Amygdala (tissue), 56 donors: ENCODE measurements at places on chromosomes 4 and X.

GRCh38 chrX:22486296-22486695 lies 213.6 kb downstream of the CBLL2 start:
- no peak for DNase-seq

- DNase-seq = no peak
Measured at GRCh38 chr4:73583666-73584065, 36.6 kb downstream of the RASSF6 start.

DNA sequence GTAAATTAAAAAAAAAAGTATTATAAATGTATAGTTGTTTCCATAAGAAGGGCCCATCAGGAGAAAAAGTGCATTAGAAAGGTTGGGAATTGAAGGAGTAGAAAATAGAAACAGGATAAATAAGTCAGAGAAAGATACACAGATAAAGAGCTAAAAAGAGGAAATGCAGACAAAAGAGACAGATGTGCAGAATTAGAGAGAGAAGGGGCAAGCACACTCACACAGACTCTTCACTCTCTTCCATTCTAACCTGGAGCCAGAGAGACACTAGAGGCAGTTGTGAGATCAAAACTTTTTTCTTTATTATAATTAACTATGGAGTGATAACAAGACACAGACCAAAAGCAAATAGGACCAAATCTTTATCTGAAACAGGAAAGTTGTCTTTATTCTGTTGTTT lies 134.1 kb downstream of the CEP135 start:
- DNase-seq = no peak

- no peak for DNase-seq
Measured at GRCh38 chr4:105147016-105147552, 408 bp downstream of the TET2 start.

DNA sequence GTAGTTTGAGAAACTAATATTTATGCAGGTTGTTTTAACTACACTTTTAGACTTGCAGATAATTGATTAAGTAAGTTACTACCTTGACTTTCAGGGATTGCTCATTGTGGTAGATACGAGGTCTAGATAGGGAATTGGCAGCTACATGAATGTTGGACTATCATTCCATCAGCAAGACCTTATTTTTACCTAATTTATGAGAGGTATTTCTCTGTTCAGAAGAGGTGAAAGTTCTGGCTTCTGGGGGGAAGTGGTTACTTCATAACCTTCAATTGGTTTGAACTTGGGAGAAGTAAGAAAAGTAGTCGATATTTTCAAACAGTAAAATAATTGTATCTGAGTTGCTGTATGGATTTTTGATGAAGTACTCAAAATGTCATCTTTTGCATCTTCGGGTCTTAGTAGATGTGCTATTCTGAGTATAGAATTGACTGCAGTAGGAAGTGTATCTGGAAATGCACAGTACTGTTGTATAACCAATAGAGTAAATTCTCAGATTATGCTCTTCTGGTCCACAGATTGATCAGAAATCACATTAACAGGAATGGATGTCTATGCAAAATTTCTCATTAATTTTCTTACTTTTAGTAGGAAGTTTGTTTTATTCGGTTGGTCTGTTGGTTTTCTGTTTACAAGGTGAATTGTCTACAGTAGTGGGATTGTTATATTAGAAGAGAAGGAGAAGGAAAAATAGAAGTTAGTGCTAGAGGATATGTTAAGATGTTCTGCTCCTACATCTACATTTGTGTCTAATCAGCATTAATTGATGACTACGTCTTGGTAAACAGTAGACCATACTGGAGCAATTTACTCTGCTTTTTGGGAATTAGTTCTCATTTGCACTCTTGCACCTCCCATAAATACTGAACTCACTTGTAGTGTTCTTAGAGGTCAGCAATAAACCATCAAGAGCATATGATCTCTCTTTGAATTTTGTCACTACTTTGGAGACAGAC lies 3.0 kb downstream of the NFKB1 start:
- no peak for DNase-seq

DNA sequence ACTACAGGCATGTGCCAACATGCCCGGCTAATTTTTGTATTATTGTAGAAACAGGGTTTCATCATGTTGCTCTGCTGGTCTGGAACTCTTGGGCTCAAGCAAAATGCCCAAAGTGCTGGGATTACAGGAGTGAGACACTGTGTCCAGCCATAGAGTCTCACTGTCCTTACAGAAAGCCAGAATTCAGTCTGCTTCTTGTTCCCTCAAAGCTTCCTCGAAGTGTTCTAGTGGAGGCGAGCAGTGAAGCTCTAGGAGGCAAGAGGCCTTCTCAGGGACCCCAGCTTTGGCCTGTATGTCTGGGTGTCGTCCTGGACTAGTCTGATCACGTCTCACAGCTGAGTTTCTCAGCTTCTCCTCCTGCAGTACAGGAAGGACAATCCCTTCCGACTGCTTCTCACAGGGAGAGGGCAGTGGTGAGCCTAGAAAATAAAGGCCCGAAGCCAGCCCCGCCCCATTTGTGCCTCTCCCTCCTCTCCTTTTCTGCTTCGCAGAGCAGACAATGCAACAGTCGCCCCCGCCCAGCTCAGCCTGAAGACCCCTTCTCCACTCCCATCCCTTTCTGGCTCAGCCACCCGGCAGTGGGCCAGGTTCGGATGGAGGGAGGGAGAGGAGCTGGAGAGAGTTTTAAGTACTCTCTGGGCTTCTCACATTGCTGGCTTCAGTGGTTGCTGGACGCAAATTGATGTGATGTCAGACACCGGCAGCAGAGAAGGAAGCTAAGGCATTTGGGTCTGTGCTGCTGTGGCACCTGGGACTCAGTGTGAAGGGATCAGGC lies 11.1 kb upstream of the FAM3A start:
- peak; percentile 46 for DNase-seq

DNA sequence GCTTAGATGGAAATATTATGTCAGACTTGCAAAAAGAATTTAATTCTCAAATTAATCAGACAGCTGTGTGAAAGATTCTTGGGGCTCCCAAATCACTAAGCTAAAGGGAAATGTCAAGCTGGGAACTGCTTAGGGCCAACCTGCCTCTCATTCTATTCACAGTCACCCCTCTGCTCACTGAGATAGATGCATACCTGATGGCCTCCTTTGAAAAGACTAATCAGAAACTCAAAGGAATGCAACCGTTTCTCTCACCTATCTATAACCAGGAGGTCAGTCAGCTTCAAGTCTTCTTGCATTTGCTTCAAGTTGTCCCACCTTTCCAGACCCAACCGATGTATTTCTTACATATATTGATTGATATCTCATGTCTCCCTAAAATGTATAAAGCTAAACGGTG lies 882.7 kb downstream of the CENPC start:
- no peak for DNase-seq

- no peak for DNase-seq
Measured at GRCh38 chr4:143625632-143626031, 74.8 kb downstream of the FREM3 start.

GRCh38 chr4:8911316-8912088 lies 39.9 kb upstream of the HMX1 start:
- DNase-seq = no peak

- no peak for DNase-seq
Measured at GRCh38 chr4:17846266-17846665, 35.5 kb downstream of the NCAPG start.

GRCh38 chr4:186248643-186249042 lies 17.3 kb upstream of the F11 start:
- DNase-seq = no peak

- no peak for DNase-seq
Measured at GRCh38 chr4:145921231-145921630, 17.4 kb downstream of the ZNF827 start.
